ENCODE measurements at places on chromosomes 12 and 14.

GRCh38 chr14:45070215-45070614, 13.7 kb upstream of the PRPF39 start:
- DNase-seq, result no peak

DNA sequence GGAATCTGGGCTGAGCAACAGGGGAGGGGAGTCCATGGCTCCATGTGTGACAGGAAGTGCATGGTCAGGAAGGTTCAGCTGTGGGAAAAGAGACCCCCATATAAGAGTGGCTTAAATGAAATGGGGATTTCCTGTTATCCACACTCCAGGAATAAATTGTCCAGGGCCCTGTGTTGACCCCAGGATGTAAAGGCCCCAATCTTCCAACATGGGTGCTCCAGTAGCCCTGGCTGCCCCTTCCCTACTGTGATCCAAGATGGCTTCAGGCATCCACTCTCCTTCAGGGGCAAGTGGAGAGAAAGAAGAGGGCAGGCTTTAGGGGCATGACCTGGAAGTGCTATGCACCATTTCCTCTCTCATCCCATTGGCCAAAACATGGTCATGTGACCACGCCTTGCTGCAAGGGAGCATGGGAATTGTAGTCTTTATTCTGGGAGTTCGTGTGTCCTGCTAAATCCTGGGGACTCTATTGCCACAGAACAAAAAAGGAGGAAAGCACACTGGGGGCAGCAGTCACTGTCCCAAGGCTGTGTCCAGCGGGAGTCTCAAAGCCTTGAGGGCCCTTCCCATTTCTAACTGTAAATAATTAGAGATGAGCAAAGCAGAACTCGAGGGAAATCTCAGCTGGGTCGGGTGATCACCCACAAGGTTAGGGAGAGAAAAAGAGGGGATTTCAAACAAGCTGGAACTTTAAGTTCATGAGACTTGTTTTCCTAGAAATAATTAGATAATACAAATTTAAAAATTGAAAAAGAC, 289.2 kb downstream of the ADGRD1 start:
- no peak for DNase-seq

DNA sequence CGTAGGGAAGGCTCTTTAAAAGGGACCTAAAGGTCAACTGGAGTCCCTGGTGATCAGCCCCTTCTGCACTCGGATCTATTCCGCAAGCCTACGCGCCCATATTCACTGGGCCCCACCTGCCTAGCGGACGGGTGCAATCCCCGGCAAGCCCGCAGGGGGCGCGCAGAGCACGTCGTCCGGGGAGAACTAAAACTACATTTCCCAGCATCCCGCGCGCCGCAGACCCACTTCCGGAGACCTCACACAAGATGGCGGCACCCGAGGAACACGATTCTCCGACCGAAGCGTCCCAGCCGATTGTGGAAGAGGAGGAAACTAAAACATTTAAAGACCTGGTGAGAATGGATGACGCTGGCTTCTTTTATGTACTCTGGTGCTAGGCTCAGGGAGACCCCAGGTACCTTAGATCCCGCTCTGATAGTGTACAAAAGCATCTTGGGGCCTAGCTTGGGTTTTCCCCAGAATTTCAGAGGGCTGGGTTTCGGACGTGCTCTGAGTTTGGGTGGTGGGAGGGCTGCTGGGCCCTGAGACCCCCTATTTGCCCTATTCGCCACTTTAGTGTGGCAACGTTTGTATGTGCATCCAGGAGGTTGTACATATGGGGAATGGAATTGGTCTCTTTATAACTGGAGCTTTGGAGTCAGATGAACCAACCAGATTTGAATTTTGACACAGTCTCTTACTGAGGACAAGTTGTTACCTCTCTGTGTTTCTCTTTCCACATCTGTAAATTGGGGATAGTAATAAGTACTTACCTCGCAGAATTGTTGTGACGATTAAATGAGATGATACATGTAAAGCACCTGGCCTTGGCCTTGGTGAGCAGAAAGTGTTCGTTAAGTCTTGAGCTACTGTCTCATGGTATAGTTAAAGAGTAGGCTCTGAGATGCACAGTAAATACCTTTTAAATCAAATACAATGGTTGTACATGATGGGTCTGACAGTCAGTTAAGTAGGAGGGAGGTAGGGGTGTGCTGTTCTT, at the start of gene DDX47:
DDX47 (plus strand) TSS at position 227 of the 982 bp plus-strand sequence; CDS start at position 249, 22 bp downstream.
- DNase-seq, result peak; percentile 91

- DNase-seq, result no peak
These were observed 51.7 kb downstream of the PPP1R12A start for GRCh38 chr12:79883216-79883615.

- peak; percentile 90 for DNase-seq
These were observed 82.4 kb downstream of the ARF6 start for GRCh38 chr14:49975276-49975675.

DNA sequence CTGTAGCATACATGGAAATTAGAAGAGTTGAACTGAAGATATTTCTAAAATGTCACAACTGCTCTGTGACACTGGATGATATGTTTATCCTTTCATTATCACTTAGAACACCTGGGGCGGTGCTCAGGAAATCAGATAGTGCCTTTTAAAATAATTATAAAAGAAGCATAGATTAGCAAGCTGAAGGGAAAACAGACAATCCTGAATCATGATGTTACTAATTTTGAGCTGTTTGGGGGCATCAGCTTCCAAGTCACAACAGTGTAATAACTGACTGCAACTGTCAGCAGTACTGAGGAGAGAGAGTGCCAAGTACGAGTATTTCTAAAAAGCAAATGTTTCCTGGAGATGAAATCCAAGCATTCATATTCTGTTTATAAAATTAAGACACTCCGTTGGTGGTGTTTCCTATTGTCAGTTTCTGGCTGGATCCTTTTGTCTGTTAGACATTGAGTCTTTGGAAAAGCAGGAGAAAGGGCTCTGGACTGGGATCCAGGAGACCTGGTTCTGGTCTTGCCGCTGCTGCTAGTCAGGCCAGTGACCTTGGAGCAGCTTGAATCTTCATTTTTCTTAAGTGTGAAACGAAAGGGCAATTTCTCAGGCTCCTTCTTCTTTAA, 380.1 kb downstream of the EGLN3 start:
- DNase-seq, result no peak

DNA sequence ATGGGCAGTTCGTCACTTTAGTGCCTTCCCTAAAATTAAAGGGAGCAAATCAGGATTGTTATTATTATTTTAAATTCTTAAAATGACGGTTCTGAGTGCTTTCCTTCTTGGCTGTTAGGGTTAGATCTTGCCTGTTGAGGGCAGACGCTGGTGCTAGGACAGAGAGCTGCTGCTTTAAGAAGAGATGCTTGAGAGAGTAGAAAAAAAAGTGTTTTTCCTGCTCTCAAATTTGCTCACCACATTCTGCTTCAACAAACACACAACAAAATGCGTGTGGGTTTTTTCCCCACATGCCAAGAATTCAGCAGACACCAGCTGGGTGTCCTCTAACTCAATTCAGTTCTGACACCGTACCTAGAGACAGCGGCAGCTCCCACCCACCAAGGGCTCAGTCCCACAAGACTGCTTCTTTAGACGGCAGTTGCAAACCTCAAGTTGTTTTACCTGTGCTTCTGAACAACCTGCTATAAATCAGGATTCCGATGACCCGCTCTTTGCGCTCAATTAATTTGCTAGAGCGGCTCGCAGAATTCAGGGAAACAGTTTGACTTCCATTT, 75.8 kb upstream of the RIN3 start:
- no peak for DNase-seq

GRCh38 chr12:22656376-22656775, 31.4 kb downstream of the ETNK1 start:
- DNase-seq, result no peak

DNA sequence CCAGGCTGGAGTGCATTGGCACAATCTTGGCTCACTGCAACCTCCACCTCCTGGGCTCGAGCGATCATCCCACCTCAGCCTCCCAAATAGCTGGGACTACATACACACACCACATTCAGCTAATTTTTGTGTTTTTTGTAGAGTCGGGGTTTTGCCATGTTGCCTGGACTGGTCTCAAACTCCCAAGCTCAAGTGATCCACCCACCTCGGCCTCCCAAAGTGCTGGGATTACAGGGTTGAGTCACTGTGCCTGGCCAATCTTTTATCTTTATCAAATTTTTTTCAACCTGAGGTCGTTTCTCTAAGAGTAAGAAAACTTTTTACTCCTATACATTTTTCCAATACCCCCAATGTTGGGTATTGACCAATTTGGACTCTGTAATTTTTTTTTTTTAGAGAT, 40.0 kb upstream of the NAP1L1 start:
- DNase-seq, result peak; percentile 30

GRCh38 chr12:43653289-43653915, 101.4 kb upstream of the ADAMTS20 start:
- DNase-seq, result no peak

GRCh38 chr12:93526786-93527428, 45.6 kb upstream of the SOCS2 start:
- DNase-seq, result peak; percentile 92

DNA sequence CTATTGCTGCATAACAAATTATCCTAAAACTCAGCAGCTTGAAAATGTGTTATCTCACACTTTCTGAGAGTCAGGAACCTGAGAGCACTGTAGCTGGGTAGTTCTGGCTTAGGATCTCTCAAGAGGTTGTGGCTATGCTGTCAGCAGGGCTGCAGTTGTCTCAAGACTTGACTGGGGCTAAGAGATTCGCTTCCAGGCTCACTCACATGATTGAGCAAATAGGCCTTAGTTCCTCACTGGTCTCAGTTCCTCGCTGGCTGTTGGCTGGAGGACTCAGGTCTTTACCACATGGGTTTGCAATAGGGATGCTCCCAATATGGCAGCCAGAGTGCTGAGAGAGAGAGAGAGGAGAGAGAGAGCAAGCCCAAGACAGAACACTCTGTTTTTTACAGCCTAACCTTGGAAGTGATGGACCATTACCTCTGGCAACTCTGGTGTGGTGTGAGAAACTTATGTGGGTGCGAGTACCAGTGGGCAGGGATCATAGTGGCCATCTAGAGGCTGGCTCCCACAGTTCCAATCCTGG, 15.9 kb upstream of the DHRS2 start:
- DNase-seq, result no peak

- DNase-seq, result no peak
These were observed 12.4 kb upstream of the RTN1 start for GRCh38 chr14:59882957-59883356.

DNA sequence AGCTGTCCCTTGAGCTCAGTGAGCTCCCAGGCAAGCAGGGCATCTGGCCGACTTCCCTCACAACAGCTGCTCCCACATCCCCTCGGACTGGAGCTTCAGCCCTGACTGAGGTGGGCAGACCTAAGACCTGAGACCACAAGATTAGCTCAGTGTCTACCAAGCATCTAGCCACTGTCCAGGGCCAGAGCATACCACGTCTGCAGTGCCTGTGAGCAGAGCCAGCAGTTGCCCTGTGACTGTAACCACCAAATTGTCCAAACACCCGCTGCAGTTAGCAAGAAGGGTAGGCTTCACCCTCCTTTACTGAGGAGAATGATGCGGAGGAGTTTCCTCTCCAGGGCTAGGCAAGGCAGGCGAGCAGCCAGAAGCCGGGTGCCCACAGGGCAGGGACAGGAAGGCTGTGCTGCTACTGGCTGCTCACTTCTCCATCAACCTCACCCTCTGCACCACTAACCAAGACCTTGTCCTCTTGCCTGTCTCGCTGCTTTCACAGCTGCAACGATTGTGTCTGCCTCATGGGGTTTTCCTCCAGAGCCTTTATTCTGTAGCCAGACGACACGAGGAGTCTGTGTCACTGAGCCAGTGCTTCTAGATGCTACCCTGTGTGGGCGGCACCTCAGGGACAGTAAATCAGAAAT, 53.9 kb downstream of the ANAPC7 start:
- DNase-seq, result no peak

- DNase-seq, result no peak
These were observed 38.5 kb downstream of the LRIG3 start for GRCh38 chr12:58881816-58882215.

- DNase-seq, result no peak
These were observed 96.3 kb upstream of the HIF1A start for GRCh38 chr14:61598980-61599379.

GRCh38 chr12:108730365-108731104, 783 bp downstream of the CORO1C start:
- peak; percentile 65 for DNase-seq

- DNase-seq, result no peak
These were observed 82.4 kb downstream of the PPP2R5E start for GRCh38 chr14:63460680-63461369.

DNA sequence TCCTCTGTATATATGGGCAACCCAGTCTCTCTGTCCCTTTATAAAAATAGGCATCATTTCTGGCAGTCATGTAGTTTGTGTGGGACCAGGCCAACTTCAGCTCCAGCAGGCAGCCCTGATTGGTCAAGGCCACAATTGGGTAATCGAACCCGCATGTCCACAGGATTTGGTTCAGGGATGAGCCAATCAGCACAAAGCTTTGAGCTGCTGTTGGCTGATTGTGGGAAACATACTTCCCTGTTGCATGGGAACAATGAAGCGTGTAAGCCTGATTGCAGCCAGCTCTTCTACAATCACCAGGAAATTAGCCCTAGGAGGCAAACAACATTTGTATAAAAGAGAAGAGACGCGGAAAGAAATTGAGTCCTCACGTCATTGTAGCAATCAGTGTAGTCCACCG, 328.6 kb downstream of the PCNX1 start:
- peak; percentile 55 for DNase-seq

GRCh38 chr14:75495399-75495798, 26.9 kb upstream of the BATF start:
- no peak for DNase-seq

DNA sequence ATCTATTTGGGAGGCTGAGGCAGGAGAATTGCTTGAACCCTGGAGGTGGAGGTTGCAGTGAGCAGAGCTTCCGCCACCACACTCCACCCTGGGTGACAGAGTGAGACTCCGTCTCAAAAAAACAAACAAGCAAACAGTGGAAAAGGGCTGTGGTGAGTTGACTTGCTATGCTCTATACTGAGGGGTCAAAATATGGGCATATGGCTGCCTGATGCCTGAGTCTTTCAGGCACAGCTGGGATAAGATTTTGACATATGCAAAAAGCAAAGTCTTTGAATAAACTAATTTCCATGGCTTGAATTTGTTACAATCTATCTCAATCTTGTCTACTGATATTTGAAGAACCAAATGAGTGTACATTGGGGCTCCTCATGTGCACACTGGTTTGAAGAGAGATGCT, 40.4 kb upstream of the BICD1 start:
- no peak for DNase-seq

GRCh38 chr12:25421651-25422167, 131.4 kb downstream of the LMNTD1 start:
- peak; percentile 34 for DNase-seq

GRCh38 chr12:101051151-101051550, 158.9 kb downstream of the SLC5A8 start:
- DNase-seq, result peak; percentile 90

DNA sequence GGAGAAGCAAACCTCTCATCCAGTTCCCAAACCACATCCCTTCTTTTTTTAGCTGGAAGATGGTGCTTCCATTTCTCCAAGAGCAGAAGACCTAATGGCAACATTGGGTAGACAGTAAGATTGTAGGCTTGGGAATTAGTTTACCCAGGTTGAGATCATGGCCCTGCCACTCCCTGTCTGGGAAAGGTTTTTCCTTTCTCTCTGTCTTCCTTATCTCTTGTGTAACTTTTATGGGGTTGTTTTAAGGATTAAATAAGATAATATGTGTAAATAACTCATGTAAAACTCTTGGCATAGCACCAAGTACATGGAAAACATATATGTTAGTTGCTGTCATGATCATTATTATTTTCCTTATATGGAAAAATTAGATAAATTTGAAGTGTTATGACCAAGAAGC, 23.2 kb upstream of the PSMA6 start:
- DNase-seq, result no peak

All from fibroblast of the aortic adventitia (primary cell).